ENCODE measurements at places on chromosomes 6 and 20.

DNA sequence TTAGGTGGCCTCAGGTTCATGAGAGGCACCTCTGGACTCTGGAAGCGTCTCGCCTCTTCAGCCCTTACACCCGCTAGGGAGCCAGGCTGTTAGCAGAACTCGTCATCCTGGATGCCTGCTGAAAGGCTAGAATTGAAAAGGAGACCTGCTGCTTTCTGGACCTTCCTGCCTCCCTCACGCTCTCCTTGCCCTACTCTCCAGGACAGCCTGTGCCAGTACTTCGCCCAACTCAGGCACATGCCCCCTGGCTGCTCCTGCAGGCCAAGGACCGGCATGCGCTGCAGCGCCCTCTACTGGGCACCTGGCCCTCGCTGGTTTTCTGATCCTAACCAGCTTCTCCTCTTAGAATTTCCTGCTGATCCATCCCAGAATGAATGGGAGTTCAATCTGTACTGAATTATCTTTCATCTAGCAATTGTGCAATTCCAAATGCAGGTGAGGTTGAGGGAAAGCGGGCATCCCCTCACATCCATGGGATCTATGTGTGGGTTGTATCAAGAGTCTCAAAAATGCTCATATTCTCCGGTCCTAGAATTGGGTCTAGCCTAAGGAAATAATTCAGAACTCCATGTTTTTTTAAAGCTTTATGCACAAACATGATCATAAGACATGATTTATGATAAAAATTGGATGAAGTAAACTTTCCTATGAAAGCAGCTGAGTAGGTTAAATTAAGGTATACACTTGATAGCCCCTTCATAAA, 78.0 kb downstream of the PTPN1 start:
- no peak for DNase-seq

GRCh38 chr20:44537993-44538392, 16.1 kb upstream of the SERINC3 start:
- no peak for DNase-seq

GRCh38 chr20:59751075-59751711, 146.9 kb downstream of the PHACTR3 start:
- DNase-seq = peak; percentile 19

GRCh38 chr6:43089874-43090558, 13.9 kb downstream of the PTK7 start:
- no peak for DNase-seq

DNA sequence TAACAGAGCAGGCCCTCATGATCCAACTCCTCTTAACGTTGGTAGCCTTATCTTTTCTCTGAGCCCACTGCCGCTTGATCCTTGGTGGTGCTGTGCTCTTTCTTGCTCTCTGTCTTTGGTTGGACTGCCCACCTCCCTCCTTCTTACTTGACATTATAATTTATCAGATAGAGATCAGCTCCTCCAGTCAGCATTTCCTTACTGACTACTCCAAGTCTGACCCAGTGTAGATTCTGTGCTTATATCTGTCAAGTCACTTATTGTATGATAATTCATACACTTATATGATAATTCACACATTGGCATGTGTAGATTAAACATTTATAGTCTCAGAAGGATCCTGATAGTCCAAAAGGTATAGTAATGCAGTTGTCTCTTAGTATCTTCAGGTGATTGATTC, 18.1 kb downstream of the PTPRA start:
- DNase-seq = no peak

DNA sequence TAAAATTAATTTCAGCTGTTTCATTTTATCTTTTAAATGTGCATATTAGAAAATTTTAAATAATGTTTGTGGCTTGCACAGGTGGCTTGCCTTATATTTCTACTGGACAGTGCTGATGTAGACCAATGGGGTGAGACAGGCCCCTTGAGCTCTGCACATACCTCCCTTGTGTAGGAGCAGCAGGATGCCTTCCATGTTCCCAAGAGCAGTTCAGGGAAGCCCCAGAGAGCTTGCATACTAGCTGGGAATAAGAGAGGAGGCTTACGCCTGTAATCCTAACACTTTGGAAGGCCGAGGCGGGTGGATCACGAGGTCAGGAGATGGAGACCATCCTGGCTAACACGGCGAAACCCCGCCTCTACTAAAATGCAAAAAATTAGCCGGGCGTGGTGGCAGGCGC, 61.4 kb downstream of the RFPL4B start:
- no peak for DNase-seq

DNA sequence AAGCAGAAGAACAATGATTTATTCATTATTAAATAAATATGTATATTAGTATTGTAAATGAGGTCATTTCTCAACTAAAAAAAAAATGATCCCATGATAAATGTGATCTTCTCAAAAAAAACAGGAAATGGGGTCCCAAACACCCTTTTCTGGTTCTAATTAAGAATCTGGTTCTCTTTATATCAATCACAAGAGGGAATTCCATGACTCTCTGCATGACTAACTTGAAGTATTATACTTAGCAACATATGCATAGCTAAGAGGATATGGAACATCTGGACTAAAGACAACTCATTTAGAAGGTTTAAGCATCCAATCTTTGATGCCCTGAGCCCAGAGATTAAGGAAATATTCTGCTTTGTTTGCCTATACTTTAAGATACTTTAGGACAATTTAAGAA, 89.7 kb upstream of the EMILIN3 start:
- DNase-seq = no peak

- DNase-seq = no peak
These were observed 198.5 kb upstream of the HEY2 start for GRCh38 chr6:125550892-125551291.

DNA sequence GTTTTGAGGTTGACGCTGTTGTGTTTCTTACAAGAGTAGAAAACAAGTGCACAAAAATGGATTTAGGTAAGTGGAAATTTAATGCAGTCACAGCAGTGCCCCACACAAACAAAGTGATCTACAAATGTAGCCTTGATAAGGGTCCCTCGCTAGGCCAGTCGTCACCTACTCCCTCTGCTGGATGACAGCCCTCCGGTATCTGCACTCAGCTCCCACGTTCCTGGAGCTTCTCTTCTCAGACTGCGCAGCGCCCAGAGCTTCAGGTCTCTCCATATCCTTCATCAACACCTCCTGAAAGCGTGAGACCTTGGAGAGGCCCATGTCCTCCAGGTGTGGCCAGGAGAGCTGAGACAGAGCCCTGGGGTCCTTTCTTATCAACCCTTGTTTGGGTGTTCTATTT, 58.3 kb upstream of the MAP3K4 start:
- no peak for DNase-seq

DNA sequence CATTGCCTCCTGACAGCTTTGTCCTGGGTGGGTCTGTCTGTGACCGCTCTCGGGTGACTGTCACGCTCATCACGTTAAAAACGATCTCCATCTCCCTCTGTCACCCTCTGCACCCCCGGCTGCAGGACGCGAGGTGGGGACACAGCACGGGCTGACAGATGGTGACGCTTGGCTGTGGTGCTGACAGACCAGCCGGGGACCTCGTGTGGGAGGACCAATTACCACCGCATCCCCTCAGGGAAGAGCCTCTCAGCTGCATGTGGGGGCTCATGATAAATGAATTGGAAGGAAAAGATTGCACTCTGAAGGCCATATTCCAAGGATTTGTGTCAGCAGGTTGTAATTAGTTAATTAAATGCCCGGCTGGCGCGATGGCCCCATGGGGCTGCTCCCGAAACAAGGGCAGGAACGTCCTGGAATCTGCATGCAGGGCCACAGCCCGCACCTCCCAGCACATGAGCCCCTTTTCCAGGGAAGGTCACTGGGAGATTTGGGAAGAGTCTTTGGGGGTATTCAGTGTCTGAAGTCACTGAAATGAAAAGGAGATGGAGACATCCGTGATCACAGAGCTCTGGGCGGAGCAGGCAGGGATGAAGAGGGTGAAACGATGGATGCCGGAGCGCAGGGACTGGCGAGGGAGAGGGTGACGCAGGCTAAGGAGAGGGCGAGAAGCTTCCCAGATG, 87.1 kb downstream of the ERMARD start:
- DNase-seq = no peak

GRCh38 chr20:4820806-4821518, 99.3 kb downstream of the PRND start:
- DNase-seq = no peak

GRCh38 chr6:16819752-16820151, 58.5 kb upstream of the ATXN1 start:
- no peak for DNase-seq

DNA sequence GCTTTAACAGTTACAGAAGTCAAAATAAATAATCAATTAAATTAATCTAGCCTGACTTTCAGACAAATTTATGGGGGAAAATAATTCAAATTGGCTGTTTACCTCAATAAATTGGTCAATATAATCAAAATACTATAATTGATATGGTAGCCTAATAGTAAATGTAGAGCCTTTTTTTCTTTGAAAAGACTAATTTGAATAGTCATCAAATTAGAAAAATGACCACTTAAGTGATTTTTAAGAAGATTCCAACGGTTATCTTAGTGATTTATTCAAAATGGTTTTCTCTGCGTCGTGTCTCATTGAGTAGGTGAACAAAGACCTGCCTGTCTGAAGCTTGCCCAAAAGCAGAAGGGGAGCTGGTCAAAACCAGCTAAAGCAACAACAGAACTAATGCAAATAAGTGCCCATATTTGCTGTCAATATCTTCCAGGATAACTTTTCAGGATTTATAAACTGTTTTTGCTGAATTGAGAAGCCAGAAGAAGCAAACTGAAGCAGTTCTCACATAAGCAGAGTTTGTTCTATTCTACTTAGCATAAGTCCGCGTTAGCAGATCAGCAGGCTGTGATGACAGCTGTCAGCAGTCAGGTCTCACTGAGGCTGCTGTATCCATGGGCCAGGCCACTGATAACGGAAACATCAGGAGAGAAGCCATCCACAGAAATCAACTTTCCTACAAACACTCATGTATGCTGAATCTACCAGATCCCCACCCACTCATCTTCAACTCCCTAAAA, 7.0 kb downstream of the RCAN2 start:
- DNase-seq = no peak

- no peak for DNase-seq
These were observed 22.4 kb upstream of the TASP1 start for GRCh38 chr20:13661070-13661685.

GRCh38 chr6:150191809-150192208, 49.0 kb downstream of the PPP1R14C start:
- no peak for DNase-seq

DNA sequence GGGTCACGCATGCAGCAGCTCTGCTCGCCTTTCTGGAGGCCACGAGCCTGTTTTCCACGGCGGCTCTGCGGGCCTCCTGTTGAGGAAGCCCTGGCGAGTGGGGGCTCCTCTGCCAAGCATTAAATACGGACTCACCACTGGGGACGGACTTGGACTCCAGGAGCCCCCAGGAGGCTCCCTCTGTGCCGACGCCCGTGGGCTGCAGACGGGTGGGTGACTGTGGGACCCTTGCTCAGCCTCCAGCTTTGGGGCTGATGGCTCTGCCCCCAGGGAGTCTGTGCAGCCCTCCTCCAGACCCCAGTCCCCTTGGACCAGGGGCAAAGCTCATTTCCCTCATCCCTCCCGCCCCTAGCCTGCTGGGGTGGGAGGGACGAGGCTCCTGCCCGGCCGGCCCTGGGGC, 236.2 kb downstream of the TAF4 start:
- DNase-seq = no peak

DNA sequence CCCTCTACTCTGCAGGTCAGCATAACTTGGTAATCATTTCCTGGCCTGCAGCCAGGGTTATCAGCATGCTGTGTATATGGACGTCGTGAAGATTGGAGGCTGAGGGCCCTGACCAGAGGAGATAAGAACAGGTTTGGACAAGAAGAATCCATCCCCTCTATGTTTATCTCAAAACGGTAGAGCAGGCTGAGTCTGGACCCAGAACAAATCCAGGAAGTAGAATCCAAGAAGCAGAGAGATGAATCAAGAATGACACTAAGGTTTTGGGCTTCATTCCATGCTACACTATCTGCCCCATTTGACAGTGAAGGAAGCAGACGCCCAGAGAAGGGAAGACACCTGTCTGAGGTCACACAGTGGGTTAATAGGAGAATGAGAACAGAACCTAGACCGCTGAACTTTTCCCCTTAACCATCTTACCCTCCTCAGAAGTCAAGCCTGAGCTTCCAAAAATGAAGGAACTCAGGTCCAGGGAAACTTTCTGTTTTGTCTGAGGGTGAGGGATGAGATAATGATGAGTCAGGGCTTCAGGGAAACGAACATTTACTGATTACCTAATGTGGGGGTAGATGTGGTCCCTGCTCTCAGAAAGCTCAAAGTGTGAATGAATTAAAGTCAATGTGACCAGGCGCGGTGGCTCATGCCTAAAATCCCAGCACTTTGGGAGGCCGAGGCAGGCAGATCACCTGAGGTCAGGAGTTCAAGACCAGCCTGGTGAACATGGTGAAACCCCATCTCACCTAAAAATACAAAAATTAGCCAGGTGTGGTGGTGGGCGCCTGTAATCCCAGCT, 9.4 kb upstream of the COMMD7 start:
- no peak for DNase-seq

DNA sequence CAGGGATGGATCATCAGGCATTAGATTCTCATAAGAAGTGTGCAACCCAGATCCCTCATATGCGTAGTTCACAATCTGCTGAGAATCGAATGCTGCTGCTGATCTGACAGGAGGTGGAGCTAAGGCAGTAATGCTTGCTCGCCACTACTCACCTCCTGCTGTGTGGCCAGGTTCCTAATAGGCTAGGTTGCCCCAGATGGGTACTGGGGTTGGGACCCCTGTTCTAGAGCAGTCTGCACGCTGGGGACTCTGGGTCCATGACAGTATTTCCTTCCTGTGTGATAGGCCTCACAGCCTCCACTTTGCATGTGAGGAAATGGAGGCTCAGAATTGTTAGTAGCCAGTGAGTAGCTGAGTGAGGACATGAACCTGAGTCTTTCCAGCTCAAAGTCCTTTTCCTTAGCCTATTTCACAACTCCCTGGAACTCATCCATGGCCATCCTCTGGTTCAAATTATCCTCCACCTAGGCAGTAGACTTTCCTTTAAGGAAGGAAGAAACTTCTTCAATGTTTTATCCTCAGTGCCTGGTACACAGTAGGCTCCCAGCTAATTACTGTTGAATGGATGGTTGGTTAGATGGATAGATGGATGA, 117.2 kb downstream of the SYCP2 start:
- no peak for DNase-seq

DNA sequence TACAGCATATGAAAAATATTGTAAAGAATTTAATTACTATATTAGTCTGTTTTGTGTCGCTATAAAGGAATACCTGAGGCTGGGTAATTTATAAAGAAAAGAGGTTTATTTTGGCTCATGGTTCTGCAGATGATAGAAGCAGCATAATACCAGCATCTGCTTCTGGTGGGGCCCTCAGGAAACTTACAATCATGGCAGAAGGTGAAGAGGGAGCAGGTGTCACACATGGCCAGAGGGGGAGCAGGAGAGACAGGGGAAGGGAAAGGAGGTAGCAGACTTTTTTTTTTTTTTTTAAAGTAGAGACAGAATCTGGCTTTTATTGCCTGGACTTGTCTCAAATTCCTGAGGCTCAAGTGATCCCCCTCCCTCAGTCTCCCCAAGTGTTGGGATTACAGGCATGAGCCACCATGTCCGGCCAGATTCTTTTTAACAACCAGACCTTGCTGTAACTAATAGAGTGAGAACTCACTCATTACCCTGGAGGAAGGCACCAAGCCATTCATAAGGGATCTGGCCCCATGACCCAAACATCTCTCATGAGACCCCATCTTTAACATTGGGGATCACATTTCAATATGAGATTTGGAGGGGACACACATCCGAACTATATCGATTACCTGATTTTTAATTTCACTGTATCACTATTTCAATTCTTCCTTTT, 64.6 kb downstream of the MAN1A1 start:
- no peak for DNase-seq
